ENCODE measurements at places on chromosomes 5 and 9.
A peak's percentile ranks its signal among the peaks of the same experiment; 100 is the strongest.

- DNase-seq = no peak
Observed at GRCh38 chr5:100026606-100027005, 508.6 kb upstream of the FAM174A start.

GRCh38 chr5:176570044-176570443 is 20.9 kb downstream of the CDHR2 start:
- DNase-seq = no peak

DNA sequence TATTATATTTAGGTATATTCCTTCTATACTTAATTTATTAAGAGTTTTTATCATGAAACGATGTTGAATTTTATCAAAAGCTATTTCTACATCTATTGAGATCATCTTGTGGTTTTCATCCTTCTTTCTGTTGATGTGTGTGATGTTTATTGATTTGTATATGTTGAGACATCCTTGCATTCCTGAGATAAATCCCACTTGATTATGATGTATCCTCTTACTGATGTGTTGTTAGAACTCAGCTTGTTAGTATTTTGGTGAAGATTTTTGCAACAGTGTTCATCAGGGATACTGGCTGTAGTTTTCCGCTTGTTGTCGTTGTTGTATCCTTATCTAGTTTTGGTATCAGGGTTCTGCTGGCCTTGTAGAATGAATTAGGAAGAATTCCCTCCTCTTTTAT is 213.6 kb downstream of the GDNF start:
- DNase-seq = no peak

DNA sequence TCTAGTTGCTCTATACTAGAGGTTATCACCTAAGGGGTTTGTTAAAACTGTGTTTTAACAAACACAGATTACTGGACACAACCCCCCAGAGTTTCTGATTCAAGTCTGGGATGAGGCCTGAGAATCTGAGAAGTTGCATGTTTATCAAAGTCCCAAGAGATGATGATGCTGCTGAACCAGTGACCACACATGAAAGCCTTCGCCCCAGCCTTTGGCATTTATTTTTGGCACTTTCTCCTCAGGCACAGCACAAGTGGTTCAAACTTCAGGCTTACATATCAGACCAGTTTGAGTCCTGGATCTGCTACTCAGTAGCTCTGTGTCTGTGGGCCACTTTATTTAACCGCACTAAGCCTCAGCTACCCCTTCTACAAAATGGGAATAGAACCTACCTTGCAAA is 407.2 kb upstream of the PIK3R1 start:
- peak; percentile 23 for DNase-seq

DNA sequence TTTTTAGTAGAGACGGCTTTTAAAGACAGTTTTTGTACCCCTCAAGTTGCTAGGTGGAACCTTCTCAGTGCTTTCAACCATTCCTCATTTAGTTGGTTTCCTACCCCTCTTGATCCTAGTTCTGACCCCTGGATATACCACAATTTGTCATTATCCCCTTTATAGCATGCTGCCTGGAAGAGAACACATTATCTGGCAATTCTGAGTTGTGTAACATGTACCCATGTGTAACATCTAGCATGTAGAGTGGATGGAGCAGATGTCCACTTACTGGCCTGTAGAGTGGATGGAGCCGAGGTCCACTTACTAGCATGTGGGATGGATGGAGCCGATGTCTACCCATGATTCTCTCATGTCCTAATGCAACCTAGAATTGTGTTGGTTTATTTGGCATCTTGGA is 7.5 kb downstream of the SLC36A1 start:
- DNase-seq = no peak

- DNase-seq = no peak
Observed at GRCh38 chr5:130335117-130335516, 430.9 kb downstream of the CHSY3 start.

Measured in GM06990 (cell line).